CD4-positive, alpha-beta T cell (primary cell): ENCODE measurements at places on chromosomes 3 and 15. TPM values are rescaled to one million over a fixed set of nuclear protein-coding genes. Genes with fewer than 3 reads are reported as not detected.
A peak's percentile ranks its signal among the peaks of the same experiment; 100 is the strongest.

The MORC1 gene
- total RNA-seq: not detected

The TNNC1 gene
- 5.3 TPM for total RNA-seq

The MYO5C gene
- total RNA-seq: 0.93 TPM

The KIF7 gene
- total RNA-seq: 0.08 TPM

GRCh38 chr3:134898181-134898754 is 103.2 kb downstream of the EPHB1 start:
- no peak for DNase-seq

DNA sequence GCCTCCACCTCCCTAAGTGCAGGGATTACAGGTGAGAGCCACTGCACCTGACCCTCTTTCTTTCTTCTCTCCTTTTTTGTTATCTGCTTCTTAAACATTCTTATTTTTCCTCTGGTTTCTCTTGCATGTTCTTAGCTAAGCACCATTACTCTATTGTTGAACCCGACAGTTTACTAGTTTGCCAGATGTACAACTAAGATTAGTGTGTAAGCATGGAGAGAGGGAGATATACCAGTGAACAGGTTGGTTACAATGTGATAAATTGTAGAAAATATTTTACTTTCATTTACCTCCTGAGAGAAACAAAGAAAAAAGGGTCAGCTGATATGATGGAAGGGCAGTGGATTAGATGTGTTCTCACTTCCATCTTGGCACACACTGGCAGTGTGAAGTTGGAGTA is 4.9 kb downstream of the HAUS2 start:
- no peak for DNase-seq

GRCh38 chr3:169390271-169390670 is 273.2 kb downstream of the MECOM start:
- no peak for DNase-seq

- DNase-seq: peak; percentile 6
These were observed 11.4 kb downstream of the C15orf40 start for GRCh38 chr15:82999905-83000671.

DNA sequence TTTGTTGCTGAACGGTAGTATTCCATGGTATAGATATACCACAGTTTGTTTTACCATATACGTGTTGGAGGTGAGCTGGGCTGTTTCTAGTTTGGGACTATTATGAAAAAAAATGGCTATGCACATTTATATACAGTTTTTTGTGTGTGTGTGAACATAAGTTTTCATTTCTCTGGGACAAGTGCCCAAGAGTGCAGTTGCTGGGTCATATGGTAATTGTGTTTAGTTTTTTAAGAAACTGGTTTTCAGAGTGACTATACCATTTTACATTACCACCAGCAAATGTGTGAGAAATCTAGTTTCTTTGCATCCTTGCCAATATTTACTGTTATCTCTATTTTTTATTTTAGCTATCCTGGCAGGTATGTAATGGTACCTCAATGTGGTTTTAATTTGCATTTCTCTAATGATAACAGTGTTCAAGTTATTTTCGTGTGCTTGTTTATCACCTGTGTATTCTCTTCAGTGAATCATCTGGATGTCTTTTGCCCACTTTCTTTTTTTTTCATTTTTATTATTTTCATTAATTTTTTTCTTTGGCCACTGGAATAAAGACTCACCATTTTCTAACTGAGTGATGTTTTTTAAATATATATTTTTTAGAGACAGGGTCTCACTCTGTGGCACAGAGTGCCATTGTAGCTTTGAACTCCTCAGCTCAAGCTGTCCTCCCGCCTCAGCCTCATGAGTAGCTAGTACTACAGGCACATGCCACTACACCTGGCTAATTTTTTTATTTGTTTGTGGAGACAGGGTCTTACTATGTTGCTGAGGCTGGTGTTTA is 75.3 kb downstream of the ZNF609 start:
- no peak for DNase-seq

DNA sequence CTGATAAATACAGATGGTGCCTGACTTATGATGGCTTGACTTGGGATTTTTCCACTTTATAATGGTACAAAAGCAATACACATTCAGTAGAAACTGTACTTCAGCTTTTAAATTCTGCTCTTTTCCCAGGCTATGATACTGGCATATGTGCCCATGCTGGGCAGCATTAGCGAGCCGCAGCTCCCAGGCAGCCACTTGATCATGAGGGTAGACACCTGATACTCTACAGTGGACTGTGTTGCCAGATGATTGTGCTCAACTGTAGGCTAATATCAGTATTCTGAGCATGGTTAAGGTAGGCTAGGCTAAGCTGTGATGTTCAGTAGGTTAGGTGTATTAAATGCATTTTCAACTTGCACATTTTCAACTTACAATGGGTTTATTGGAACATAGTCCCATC is 17.7 kb upstream of the FEM1B start:
- no peak for DNase-seq
